ENCODE measurements at places on chromosomes 5 and 9.

- DNase-seq = no peak
Measured at GRCh38 chr9:103574056-103574455, 520.1 kb upstream of the SMC2 start.

GRCh38 chr5:172280929-172281328 is 2.6 kb downstream of the UBTD2 start:
- DNase-seq = no peak

DNA sequence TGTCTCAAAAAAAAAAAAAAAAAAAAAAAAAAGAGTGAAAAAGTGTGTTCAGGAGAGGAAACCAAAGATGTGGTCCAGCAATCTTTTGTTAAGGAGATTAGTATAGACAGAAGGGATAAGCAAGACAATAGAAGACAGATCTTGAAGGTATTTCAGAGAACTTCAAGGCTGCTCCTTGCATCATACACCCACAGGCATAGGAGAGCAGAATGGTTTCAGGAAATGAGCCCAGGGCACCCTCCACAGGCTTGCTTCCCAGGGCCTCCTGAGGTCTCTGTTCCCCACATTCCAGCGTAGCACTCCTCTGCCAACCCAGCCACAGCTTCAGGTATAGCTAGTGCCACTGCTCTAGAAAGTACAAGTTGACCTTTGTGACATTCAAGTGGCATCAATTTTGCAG is 65.8 kb downstream of the FSTL4 start:
- no peak for DNase-seq

- no peak for DNase-seq
Measured at GRCh38 chr5:144122081-144122480, 48.4 kb downstream of the YIPF5 start.

DNA sequence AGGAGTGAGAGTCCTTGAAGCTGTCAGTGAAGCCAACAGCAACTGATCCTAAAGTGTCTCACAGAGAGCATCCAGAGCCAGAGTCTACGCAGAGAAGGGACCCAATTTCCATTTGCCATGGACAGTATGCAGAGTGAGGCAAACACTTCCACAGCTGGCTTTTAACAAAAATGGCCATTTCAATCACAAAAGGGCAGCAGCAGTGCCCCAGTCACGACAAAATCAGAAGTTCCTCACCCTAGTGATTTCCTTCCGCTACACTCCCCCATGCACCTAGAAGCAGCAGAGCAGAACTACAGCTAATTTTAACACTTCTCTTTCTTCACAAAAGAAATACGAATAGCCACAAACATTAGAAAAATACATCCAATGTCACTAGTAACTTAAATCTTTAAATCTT is 27.9 kb downstream of the FBXW11 start:
- DNase-seq = no peak

All from CD4-positive, alpha-beta T cell treated with Interleukin-15 for 4 hours (primary cell).